Activated CD8-positive, alpha-beta T cell treated with anti-CD3 and anti-CD28 coated beads, Interleukin-2, amount 10 ng/mL, durations not matched to agents 7 days and 5 days (primary cell): ENCODE measurements at places on chromosomes 1 and 21. TPM values are rescaled to one million over a fixed set of nuclear protein-coding genes. Genes with fewer than 3 reads are reported as not detected.

The OR2M3 gene
- total RNA-seq = not detected

The TRIM45 gene
- total RNA-seq = 0.87 TPM

The CD164L2 gene
- not detected for total RNA-seq

The AJAP1 gene
- total RNA-seq = not detected

The PGLYRP4 gene
- total RNA-seq = not detected

The CLIC4 gene
- total RNA-seq = 7.1 TPM

The HAO2 gene
- not detected for total RNA-seq

The FAM20B gene
- total RNA-seq = 28.6 TPM
